ENCODE measurements at places on chromosomes 5 and 9.
A peak's percentile ranks its signal among the peaks of the same experiment; 100 is the strongest.

GRCh38 chr5:76325326-76325725, 77.8 kb upstream of the IQGAP2 start:
- peak; percentile 13 for DNase-seq

GRCh38 chr5:129903466-129904101, 681 bp upstream of the CHSY3 start:
- DNase-seq: no peak

DNA sequence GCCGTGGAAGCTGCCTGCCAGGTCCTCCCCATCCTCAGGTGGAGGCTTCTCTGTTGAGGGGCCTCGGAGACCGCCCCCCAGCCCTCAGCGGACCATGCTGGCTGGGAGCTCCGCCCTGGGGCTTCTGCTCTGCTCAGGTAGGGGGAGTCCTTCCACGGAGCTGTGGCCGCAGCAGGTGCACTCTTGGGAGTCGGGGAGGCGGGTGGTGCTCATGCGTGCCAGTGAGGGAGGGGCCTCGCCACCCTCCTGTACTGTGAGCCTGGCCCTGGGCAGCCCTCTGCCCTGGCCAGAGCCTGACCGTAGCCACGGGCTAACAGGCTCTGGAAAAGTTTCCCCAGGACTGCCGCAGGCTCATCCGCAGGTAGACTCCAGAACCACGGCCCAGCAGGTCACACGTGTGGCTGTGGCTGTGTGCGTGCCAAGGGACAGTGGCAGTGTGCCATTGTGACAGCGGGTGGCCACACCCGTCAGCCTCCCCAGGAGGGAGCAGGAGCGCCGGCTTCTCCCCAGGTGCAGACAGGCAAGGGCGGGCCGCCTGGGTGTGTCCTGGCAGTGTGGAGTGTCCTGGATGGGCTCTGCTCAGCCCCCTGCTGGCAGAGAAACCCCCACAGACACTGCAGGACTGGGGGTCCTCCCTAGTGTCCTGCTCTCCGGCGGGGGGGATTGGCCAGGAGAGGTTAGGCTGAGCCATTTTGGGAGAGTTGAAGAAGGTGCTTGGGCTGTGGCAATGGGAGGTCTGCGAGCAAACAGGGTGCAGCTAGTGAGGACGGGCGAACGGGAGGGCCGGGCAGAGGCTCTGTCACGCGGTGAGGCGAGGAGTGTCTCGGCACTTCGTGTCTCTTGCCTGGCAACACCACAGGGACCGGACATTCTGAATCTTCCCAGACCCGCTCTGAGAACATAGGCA, 29.5 kb downstream of the TPPP start:
- DNase-seq: no peak

DNA sequence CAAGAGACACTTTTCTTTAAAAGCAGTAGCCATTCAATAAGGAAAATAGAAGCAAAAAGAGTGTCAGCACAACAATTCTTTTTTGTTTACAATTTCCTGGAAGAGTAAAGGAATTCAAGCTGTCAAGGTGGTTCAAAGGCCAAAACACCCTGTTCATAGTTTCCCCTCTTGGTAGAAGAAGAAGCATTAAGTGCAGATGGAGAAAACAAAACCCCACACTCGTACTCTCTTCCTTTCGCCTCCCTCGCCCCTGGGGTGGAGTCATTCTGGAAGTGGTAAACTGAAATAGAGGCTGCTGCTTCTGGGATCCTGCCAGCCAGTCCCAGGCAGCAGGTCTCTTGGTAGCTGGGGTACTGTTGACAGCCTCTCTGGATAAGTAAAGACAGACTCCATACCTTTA, 105.0 kb downstream of the ANKRD55 start:
- peak; percentile 66 for DNase-seq

GRCh38 chr5:110894805-110895204, 156.0 kb downstream of the SLC25A46 start:
- DNase-seq: no peak
